ENCODE measurements at places on chromosomes 11 and 22. TPM values are rescaled to one million over a fixed set of nuclear protein-coding genes. Genes with fewer than 3 reads are reported as not detected.

- DNase-seq: no peak
Observed at GRCh38 chr11:104332110-104332509, 168.2 kb upstream of the PDGFD start.

GRCh38 chr11:64367931-64368672, 9.1 kb downstream of the RPS6KA4 start:
- no peak for DNase-seq

DNA sequence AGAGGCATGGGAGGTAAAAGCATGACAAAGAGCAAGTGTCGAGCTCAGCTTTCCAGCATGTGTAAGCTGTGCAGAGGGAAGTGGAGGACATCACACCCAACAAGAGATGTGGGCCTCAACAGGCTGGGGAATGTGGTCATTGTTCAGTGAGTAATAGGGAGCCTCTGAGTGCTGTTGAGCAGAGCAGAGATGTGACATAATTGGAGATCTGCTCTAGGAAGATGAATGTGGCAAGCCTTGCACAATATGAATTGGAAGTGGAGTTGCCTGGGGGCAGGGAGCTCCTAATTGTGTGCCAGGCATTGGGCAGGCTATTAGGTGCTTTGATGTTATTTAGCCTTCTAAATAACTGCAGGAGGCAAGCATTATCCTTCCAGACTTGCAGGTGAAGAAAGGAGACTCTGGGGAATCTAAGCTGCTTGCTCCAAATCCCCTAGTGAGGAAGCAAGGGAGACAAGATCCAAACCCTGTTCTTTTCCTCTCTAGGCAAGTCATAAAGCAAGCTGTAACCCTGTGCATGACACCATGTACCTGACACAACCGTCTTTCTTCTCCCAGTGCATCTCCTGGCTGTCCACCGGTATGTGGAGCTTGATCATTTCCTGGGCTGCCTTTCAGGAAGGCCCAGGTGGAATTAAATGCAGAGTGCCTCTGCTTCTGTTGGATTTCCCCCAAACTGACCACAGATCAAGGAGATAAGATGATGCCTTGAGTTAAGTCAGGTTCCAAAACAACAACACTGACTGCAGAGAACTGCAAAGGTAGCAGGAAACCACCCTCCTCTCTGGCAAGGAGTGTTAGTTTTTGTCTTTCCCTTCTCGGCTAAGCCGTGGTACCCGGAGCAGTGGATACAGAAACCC, 221.4 kb downstream of the TENM4 start:
- no peak for DNase-seq

DNA sequence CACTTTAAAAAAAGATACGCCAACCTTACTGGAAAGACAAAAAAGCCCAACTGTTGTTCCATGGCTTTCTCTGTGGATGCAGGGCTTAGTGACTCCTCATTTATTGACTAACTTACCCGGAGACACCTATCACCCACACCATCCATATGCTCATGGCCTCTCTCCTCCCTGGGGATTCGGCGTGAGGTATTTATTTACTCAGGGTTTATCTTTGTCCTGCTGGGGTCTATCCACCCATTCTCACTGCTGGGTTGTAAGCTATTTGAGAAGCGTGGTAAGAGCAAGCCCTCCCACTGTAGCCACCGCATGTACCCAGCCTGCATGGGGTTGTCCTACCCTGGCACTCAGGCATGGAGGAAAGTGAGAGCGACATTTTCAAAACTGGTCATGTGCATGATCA, 93.6 kb downstream of the NELL1 start:
- DNase-seq: no peak

DNA sequence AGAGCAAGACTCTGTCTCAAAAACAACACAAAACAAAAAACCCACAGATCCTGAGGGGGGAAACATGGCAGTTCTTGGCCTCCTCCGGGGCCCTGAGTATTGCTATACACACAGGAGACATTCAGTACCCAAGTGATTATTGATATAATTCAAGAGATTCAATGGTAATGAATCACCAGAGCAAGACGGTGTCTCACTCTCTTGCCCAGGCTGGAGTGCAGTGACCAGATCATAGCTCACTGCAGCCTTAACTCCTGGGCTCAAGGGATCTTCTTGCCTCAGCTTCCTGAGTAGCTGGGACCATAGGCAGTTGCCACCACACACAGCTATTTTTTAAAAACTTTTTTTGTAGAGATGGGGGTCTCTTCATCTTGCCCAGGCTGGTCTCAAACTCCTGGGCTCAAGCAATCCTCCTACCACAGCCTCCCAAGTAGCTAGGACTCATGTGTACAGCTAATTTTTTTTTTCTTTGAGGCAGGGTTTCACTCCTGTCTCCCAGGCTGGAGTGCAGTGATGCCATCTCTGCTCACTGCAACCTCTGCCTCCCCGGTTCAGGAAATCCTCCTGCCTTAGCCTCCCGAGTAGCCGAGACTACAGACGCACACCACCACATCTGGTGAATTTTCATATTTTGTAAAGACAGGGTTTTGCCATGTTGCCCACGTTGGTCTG, 21.8 kb upstream of the PIK3C2A start:
- DNase-seq: no peak

GRCh38 chr22:36852056-36852973, 8.5 kb upstream of the NCF4 start:
- DNase-seq: no peak

DNA sequence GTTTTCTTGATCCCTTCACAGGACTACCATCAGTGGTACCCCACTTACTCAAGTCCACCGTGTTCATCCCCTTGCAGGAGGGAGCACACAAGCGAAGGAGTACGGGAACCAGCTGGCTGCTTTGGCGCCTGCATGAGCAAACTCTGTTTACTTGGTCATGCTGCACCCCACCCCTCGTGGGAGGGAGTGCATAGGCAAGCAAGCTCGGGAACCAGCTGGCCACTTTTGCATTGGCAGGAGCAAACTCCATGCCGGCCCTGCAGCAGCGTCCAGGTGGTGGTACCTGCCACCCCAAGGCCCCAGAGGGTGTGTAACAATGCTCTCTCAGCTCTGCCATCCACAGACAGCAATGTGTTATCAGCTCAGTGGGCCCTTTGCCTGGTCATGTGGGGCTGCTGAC, 737.8 kb downstream of the FAM181B start:
- no peak for DNase-seq

APOL1 gene
- 34.4 TPM for total RNA-seq

NLRP6 gene
- total RNA-seq: 0.46 TPM

NTM gene
- not detected for total RNA-seq

MAPK8IP2 gene
- 28.4 TPM for total RNA-seq

All from ovary (tissue), 10 donors.